ENCODE measurements at places on chromosomes 7 and 10.
A peak's percentile ranks its signal among the peaks of the same experiment; 100 is the strongest.

- DNase-seq, result no peak
These were observed 163.6 kb downstream of the DOCK4 start for GRCh38 chr7:112042631-112043030.

DNA sequence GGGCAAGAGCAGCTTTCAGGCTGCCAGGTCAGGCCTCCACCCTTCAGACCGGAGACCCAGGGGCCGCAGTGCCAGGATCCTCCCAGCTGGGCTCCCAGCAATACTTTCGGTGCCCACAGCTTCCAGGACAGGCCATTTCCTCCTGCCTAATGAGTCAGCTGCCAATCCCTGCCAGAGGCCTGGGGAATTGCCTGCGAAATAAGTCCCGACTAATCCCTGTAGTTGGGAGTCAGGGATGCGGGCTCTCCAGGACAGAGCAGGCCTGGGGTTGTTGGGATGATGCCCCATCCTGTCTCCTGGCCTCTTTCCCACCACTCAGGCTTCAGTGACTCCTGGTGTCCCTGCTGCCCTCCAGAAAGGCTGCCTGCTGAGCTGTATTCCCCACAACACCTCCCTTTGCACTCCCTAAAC lies 143.5 kb upstream of the UNC5B start:
- no peak for DNase-seq

- no peak for DNase-seq
These were observed 15.4 kb downstream of the ACSL5 start for GRCh38 chr10:112389271-112389822.

DNA sequence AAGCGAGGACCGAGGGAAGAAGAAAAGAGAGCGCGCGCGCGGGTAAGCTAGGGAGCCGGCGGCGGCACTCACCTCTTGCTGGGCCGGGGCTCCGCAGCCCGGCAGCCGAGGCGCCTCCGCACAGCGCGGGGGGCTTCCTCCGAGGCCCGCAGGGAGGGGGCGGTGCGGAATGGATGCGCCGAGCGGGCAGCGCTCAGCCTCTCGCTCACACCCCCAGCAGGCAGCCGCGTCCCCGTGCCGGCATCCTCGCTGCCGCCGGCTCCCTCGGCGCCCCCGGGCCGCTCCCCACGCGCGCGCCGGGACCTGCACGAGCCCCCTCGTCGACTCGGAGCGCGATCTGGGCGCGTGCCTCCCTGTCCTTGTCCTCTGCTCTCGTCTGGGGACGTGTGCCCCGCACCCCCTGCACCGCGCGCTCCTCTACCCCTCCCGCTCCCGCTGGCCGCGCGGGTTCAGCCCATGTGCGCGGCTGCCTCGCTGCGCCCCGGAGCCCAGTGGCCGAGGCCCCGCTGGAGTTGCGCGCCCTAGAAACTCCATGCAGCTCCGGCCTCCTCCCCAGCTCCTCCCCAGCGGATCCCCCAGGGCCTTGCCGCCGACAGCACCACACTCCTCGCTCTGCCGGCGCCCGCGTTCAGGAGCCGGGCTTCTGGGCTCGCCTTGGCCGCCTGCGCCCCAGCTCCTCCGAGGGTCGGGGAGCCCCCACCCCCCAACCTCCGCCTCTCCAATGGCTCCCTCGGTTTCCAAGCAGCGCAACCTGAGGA lies 75.3 kb downstream of the CALN1 start:
- no peak for DNase-seq

- DNase-seq, result no peak
These were observed at the start of gene ACSL5 for GRCh38 chr10:112373912-112374338. Gene ACSL5, plus strand, starts transcription at chr10:112374116. Its CDS starts 20,831 bp downstream, at chr10:112394947.

DNA sequence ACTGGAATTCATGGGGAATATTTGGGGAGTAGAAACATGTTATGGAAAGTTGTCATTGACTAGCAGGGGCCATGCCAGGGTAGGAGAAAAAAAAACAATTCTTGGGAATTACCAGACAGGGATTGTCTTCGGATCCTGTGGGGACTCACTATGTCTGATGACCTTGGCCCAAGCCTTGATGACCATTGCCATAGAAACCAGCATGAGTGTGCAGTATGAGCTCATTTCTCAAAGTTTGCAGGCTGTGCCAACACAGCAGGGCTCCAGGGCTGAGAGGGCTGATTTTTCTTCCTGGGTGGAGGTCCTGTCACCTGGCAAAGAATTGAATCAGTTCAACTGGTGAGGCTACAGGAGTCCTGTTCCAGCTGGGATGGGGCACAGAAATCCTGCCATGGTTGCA lies 198.3 kb downstream of the ADRA2A start:
- no peak for DNase-seq

DNA sequence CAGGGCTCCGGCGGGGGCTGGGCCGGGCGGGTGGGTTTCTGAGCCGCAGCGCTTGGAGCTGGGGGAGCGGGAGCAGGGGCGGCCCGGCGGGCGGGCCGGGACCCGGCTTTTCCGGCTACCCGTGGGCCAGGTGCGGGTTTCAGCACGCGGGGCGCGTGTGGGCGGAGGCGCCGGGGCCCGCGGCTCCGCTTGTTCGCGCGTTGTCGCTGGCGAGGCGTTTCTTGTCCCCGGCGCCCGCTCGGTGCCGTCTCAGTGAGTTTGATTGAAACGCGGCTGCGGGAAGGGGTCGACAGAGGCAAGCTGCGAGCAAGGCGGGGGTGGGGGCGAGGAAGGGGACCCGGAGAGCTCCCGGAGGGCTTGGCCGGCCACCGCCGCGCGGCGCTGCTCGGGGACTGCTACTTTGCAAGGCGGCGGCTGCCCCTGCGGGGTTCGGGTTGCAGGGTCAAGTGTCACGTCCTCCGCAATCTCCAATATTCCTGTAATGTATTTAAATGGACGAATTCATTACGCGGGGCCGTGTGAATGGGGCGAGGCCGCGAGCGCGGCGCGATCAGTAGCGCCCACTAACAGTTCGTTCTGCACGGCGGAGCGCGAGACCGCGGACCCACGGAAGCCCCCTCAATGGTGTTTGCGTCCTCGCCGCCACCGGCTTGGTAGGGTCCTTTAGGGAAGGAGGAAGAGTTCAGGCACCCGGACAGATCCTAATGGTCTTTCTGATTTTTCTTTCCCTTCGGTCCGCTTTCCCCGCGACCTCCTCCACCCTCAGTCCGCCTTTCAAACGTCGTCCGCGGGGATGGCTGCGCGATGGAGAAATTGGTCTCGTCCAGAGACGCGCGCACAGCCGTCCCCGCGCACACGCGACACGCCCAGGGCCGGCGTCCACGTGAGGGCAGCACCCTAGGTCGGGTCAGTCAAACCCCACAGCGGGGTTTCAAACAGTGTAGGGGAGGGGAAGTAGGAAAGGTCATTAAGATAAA lies 76.9 kb downstream of the INSIG1 start:
- DNase-seq, result no peak

DNA sequence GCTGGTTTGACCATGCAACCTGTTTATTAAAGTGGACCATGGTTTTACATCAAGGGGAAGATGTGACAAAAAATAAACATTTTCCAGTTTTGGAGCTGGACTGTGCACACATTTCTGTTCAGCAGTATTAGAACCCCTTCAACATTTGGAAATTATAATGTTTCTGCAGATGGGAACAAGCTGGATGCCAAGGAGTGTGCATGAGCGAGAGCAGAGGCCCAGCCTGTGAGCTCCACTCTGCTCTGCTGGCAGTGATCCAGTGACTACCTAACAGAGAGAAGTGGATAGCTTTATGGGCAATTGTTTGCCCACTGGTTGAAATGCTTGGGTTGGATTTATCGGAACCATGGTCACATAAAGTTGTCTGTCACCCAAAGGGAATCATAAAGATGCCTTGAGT lies 456.7 kb downstream of the NRG3 start:
- DNase-seq, result no peak

- no peak for DNase-seq
These were observed 180.9 kb downstream of the CDK14 start for GRCh38 chr7:90777041-90777440.

DNA sequence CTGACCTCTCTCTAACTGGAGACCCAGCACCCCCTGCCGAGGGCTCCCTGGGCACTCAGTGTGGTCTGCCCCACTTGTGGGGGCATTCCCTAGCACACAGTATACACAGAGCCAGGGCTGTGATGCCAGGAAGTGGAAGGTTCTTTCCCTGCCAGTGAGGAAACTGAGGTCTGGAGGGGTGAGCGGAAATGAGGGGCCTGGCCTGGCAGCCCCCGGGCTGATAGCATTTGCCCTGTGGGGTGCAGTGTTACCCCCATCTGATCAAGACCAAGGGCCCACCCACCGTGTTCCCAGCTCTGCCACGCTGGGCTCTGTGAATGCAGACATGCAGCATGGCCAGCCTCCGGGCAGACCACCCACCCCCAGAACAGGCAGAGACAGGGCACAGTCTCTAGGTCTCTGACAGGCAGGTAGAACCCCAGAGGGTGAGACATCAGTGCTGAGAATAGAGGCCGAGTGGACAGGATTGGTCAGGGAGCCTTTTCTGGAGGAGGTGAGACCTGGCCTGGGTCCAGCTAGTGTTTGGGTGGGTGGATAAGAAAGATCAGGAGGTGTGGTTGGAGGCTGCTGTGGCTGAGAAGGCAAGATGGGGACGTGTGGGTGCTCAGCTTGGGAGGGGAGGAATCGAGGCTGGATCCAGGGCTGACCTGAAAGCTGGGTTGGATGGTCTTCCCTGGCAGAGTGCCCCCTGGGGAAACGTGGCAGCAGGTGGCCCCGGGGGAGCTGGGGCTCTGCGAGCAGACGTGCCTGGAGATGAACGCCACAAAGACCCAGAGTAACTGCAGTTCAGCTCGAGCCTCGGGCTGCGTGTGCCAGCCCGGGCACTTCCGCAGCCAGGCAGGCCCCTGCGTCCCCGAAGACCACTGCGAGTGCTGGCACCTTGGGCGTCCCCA lies 10.8 kb upstream of the ZNF862 start:
- no peak for DNase-seq

- no peak for DNase-seq
These were observed 24.4 kb upstream of the GIMAP2 start for GRCh38 chr7:150660939-150661613.

- DNase-seq, result no peak
These were observed 48.4 kb downstream of the LHPP start for GRCh38 chr10:124509880-124510632.

GRCh38 chr10:12140038-12140437 lies 10.6 kb downstream of the SEC61A2 start:
- no peak for DNase-seq

DNA sequence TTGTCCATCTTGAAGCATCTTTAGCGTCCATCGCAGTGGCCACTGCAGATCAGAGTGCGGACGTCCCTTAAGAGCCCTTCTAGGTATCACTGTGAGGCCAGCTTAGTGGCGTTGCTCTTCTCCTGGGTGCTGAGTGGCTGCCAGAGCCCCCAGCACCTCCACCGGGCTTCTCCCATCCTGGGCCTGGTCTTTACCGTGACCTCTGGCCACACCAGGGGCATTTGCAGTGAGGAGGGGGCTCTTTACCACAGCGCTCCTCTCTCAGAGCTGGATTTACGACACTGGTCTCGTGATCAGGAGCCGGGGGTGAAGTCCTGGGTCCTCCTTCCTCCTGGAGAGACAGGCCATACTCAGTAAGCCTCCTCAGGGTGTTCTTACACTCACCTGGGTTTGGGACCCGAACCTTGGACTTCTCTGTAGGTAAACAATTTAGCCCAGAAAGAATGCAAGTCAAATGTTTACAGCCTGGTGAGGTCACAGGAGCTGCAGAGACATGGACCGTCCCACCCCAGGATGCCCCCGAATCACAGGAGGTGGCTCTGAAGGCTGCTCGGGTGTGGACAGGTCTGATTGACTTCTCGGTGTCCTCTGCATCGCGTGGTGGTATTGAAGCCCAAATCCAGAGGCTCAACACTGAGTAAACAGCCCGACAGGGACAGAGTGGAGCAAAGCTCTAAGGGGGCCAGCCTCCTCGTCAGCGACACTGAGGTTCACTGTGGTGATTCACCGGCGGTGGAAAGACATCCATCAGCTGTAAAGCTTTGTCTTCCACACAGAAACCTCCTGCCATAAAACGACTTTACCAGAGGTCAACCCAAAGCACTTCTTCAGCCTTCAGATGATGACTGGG lies 33.0 kb downstream of the JAKMIP3 start:
- no peak for DNase-seq

DNA sequence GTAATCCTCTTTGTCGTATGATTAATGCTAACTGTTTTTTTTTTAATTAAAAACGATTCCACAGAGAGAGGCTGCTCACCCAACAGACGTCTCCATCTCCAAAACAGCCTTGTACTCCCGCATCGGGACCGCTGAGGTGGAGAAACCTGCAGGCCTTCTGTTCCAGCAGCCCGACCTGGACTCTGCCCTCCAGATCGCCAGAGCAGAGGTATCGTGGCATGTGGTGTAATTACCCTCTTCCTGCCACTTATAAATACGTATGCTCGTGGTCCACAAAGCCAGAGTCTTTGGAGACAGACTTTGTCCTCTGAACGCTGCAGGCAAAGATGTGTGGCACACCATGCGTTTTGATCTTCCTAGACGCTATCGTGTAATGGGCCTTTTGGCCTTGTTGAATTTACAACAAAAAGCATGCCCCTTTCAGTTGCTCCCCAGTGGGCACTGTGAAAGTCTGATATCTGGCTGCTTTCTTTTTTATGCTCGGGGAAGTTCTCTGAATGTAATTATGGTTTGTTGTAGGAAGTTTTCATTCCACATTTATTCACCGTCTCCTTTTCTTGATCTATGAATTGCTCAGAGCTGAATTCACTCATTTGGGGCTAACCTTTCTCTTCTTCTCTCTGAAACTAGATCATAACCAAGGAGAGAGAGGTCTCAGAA lies 33.6 kb upstream of the BTBD16 start:
- no peak for DNase-seq

DNA sequence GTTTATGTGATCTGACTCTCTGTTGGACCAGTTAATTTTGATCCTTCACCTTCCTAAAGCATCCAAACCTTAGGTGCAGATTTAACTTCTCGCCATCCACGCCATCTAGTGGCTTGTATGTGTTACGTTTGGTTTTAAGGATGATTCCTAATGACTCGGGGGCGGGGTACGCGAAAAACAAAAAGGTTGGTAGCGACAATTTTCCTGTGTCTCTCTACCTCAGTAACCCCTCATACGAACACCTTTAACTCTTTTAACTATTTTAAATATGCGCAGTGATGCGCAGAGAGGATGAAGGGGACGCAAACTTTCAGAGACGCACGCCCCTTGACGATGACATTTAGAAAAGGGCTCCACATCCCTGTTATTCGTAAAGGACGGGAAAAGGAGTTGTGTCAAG lies 714 bp upstream of the KCND2 start:
- peak; percentile 53 for DNase-seq

All from NCI-H510A treated with DMSO at 0.1 percent for 48 hours (cell line).